B cell (primary cell): ENCODE measurements at places on chromosomes 12 and 14. TPM values are rescaled to one million over a fixed set of nuclear protein-coding genes. Genes with fewer than 3 reads are reported as not detected.

TPPP2 gene
- total RNA-seq, result not detected in 2 replicates

BLOC1S1 gene
- total RNA-seq, result 67.1 and 71.1 TPM in 2 replicates

- DNase-seq, result no peak
Observed at GRCh38 chr14:91337699-91338335, 79.8 kb downstream of the CCDC88C start.

CACNA2D4 gene
- total RNA-seq, result 6.1 and 7.4 TPM in 2 replicates

- DNase-seq, result no peak
Observed at GRCh38 chr14:98871796-98872195, 400.2 kb downstream of the BCL11B start.

PRPF39 gene
- total RNA-seq, result 67.5 and 72.7 TPM in 2 replicates

- DNase-seq, result no peak
Observed at GRCh38 chr12:9143137-9143536, 27.4 kb upstream of the A2M start.

SEL1L gene
- 50.0 and 53.8 TPM in 2 replicates for total RNA-seq

GRCh38 chr12:91202390-91202789 is 19.8 kb upstream of the DCN start:
- no peak for DNase-seq

GRCh38 chr14:96783043-96783914 is 13.9 kb upstream of the VRK1 start:
- no peak for DNase-seq

SOAT2 gene
- total RNA-seq, result not detected in 2 replicates

- DNase-seq, result no peak
Observed at GRCh38 chr12:94582591-94582990, 67.8 kb downstream of the TMCC3 start.

CLEC9A gene
- total RNA-seq, result not detected in 2 replicates

GRCh38 chr14:99391671-99392070 is 89.0 kb downstream of the SETD3 start:
- no peak for DNase-seq
